ENCODE measurements at places on chromosomes 13 and 19.

- no peak for ATAC-seq
Measured at GRCh38 chr13:108566413-108567170, 62.8 kb upstream of the MYO16 start.

GRCh38 chr13:111413407-111414187, 93.2 kb downstream of the TEX29 start:
- ATAC-seq, result no peak

DNA sequence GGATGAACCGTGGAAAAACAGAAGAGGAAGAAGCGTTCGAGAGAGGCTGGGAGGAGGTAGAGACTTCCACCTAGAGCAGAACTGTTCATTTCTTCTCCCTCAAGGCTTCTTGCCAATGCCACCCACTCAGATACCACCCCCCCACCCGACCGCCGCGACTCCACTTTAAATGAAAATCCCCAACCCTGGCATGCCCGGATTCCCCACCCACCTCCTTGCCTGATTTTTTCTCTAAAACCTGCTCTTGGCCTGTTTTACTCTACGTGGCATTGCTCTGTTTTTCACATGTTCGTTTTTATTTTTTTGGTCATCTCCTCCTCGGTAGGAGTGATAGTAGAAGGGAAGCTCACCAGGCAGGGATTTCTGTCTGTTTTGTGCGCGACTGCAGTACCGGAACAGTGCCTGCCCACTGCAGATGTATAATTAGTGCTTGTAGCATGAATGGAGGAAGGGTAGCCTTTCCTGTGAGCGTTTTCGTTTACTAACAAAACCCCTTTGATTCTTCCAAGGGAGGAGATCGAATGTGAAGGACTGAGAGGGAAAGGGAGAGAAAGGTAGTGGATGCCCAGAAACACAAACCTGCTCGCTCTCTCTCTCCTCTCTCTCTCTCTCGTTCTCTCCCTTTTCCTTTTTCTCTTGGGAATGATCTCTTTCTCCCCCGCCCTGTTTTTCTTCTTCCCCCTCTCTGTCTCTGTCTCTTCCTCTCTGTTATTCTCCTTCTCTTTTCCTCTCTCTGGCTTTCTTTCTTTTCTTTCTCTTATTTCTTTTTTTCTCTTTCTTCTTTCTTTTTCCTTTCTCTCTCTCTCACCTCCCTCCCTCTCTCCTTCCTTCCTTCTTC, 2.2 kb downstream of the CD70 start:
- ATAC-seq, result no peak

GRCh38 chr13:95258619-95259194, 42.5 kb downstream of the ABCC4 start:
- ATAC-seq, result no peak

- ATAC-seq, result no peak
Measured at GRCh38 chr13:48826039-48826438, 149.7 kb upstream of the FNDC3A start.

DNA sequence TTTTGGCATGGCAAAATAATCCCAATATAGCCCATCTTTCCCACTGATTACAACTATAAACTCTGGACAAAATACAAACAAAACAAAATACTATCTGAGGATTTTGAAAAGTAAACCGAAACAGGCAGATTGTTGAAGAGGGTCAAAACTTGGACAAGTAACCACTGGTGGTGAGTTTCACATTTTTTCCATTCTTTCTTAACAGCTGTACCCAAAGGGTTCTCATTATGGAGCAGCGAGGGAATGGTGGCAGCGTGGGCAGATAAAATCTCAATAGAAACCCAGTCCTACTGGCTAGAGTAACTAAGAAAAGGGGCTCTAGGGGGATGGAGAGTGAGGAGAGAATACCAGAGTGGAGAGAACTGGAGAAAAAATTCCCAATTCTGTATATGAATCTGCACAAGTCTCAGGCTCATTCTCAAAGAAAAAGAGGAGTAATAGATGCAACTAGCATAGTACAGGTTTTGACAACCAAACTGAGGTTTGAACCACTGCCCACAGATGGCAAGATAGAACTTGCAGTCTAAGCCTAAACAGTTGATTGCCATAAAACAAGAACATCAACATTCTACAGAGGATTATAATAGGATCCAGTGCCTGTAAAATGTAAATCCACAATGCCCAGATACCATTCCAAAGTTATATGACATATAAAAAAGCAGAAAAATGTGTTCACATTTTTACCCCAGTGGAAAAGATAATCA, 284.5 kb downstream of the KCNRG start:
- no peak for ATAC-seq

DNA sequence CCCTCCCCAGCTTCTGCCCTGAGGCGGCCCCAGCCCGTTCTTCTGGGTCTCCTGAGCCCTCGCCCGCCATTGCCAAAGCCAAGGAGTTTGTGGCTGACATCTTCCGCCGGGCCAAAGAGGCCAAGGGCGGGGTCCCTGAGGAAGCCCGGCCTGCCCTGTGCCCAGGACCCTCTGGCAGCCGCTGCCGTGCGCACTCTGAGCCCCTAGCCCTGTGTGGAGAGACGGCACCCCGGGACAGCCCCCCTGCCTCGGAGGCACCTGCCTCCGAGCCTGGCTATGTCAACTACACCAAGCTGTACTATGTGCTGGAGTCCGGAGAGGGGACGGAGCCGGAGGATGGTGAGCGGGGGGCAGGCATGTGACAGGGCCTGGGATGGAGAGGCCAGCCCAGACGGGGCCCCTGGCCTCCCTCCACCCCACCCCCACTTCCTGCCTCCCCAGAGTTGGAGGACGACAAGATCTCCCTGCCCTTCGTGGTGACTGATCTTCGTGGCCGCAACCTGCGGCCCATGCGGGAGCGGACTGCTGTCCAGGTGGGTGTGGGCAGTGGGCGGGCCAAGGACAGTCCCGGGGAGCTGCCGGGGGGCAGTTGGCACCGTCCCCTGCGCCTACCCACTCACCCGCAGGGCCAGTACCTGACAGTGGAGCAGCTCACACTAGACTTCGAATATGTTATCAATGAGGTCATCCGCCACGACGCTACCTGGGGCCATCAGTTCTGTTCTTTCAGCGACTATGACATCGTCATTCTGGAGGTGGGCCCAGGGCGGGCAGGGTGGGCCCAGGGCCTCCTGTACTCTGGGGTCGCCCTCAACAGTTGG, 7.0 kb downstream of the DCAF15 start:
- ATAC-seq, result no peak

- no peak for ATAC-seq
Measured at GRCh38 chr19:19381007-19381926, 24.2 kb upstream of the GATAD2A start.

- peak; percentile 48 for ATAC-seq
Measured at GRCh38 chr13:27638521-27638920, 16.8 kb downstream of the POLR1D start.

DNA sequence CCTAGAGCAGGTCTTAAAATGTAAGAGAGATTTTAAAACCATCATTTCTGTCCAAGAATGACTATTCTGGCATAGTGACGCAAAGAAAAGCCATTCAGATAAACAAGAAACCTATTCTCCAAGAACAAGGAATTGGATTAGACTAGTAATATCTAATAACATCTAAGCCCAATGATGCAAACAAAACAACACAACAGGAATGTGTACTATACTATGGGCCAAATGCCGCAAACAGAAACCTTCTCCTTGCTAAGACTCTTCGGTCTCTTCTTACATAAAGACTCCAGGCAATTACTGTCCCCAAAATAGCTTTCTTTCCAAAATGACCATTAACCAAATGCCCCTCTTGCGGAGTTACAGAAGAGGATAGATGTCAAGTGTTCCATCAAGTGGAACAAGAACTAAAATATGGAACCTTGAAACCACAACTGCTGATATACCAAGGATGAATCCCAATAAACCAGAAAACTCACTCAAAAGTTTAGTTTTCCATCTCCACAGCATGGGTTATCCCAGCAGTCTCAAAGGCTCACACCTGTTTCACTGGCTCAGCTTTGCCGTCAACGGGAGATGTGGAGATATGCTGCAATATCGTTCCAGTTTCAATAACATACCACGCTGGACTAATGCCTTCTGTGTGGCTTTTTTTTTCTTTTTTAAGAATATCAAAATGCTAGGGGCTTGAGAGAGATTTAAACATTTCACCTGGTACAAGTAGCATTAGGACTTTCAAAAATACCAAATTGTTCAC, 76.2 kb downstream of the FOXO1 start:
- peak; percentile 20 for ATAC-seq

DNA sequence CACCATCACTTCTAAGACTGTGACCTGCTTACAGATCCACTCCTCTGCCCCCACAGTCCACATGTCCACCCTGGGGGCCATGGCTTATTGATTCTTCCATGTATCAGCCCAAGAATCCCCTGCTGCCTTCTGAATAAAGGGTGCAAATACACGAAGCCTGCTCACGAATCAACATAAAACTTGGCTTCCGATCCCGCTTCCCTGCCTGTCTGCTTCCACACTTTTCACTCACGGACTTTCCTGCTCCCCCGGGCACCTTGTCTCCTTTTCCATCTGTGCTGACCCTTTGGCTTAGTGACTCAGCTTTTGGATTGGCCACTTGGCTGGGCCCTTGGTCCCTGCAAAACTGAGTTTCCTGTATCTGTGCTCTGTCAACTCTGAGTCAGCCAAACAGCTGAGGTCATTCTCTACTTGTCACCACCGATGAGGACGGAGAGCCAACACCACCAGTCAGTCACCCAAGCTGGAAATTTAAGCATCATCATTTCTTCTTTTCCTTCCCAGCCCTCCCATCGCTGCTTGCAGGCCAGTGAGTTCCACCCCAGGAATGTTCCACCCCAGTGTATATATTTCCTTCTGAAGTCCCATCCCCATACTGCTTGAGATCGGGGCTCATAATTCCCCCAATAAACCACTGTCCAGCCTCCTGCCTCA, 11.4 kb upstream of the USP12 start:
- peak; percentile 89 for ATAC-seq

- ATAC-seq, result no peak
Measured at GRCh38 chr13:38361542-38362262, 12.1 kb downstream of the UFM1 start.

DNA sequence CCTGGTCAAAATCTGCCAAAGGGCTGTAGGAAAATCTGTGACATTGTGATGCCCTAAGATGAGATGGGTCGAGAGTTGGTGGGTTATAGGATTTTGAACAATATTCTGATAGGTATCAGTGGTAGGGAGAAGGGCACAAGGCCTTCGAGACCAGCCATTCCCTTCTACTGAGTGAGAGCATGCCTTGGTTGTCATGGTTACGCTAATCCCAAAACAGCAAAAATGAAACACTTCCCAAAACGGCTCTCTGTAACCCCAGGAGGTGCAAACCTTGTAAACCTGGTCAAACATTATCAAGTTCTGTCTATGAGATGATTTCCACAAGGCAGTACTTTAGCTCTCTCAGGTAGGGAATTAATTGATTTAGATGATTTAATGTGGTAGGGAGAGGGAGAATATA, 158.7 kb upstream of the RNF113B start:
- ATAC-seq, result no peak

- ATAC-seq, result no peak
Measured at GRCh38 chr13:42345367-42345766, 73.4 kb downstream of the AKAP11 start.

- ATAC-seq, result no peak
Measured at GRCh38 chr19:13134626-13135025, 15.5 kb downstream of the STX10 start.

DNA sequence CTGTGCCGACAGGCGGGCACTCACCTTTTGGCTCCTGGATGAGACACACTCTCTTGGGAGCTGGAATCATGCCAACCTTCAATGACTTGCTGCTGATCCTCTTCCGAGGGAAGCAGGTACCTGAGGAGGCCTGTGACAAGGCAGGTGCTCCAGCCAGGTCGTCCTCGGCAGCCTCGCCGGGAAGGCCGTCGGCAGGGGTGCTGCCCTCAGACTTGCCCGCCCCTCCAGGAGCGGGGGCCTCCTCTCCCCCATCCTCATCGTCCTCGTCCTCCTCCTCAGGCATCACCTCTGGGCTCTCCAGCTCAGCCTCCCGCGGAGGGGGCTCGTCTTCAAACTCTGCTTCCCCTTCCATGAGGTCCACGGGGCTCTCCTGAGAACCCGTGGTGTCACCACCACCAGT, 29.2 kb downstream of the SUGP2 start:
- no peak for ATAC-seq

GRCh38 chr13:32354040-32354439, 38.7 kb downstream of the BRCA2 start:
- no peak for ATAC-seq

- ATAC-seq, result no peak
Measured at GRCh38 chr13:63625869-63626268, 2210.2 kb upstream of the PCDH20 start.

GRCh38 chr19:52664461-52664860, 26.3 kb upstream of the ZNF83 start:
- no peak for ATAC-seq

DNA sequence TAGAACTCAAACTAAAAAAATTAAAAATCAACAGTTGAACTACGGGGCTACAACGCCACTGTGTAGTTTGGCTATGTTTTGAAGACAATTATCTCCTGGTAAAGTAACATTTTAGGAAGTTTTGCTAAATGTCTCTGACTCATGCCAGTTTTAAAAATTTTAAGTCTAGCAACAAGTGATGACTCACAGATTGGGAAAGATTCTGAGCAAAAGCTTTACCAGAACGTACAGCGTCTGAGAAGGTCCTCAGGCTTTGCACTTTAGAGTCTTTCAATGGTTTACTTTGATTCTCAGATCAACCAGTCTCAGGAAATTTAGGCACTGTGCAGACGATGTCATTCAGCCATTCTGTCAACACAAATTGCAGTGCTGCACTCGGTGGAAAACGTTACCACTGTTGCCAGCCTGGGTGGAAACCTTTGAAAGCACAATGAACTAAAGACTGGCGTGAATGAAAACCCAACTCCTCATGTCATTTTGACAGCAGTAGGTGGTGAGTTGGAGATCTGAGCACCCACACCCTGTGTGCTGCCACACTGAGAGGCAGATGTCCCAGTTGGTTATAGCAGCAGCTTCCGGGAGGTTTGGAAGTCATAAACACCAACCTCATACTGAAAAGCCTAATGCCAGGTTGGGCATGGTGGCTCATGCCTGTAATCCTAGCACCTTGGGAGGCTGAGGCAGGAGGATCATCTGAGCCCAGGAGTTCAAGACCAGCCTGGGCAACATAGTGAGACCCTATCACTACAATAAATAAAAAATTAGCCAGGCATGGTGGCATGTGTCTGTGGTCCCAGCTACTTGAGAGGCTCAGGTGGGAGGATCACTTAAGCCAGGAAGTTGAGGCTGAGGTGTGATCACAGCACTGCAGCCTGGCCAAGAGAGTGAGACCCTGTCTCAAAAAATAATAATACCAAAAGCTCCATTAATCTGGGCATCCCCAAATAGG, 6.3 kb upstream of the WTIP start:
- peak; percentile 67 for ATAC-seq

DNA sequence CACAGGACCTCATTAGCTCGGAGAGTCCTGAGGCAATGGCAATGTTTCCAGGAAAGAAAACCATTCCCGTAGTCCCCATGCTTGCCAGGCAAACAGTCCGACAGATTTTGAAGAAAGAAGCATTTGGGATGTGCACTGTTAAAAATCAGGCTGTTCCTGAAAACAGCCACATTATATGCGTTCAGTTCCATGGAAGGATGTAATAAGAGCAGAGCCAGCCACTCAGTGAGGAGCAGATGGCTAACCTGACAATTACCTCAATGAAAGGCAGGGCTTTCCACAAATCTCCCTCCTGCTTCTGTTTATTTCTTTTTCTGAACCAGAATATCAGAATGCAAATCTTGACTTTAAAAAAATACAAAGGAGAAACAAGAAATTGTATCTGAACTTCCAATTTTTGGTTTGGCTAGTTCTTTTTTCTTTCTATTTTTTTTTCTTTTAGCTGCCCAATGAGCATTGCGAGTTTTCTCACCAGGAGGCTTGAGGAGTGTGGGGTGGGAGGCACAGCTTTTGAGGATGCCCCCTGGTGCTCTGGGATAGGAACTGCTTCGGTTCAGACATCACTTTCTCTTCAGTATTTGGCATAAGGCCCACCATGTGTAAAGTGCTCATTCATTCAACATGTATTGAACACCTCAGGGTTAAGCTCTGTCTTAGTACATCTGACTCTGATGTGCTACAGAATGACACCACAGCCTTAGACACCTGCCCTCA, 124.2 kb downstream of the TBC1D4 start:
- peak; percentile 41 for ATAC-seq

All from gastroesophageal sphincter (tissue), 4 donors.